ENCODE measurements at places on chromosomes 5 and 9. TPM values are rescaled to one million over a fixed set of nuclear protein-coding genes. Genes with fewer than 3 reads are reported as not detected.

The AMBP gene
- total RNA-seq = not detected

The CCDC192 gene
- not detected for total RNA-seq

The KCNIP1 gene
- total RNA-seq = not detected

DNA sequence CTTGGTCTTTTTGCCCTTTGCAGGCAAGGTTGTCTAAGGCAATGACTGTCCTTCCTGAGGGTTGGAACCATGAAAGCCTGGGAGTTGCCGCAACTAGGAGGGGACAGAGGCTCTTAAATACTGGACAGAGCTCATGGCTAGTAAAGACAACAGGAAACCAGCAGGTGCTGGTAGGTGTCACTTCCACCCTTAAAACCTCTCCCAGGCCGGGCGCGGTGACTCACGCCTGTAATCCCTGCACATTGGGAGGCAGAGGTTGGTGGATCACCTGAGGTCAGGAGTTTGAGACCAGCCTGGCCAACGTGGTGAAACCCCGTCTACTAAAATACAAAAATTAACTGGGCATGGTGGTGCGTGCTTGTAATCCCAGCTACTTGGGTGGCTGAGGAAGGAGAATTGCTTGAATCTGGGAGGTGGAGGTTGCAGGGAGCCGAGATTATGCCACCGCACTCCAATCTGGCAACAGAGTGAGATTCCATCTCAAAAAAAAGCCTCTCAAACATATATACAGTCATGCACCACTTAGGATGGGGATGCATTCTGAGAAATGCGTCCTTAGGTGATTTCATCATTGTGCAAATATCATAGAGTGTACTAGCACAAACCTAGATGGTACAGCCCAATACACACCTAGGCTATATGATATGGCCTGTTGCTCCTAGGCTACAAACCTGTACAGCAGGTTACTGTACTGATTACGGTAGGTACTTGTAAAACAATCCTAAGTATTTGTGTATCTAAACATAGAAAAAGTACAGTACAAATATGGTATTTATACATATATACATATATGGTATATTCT is 102.7 kb downstream of the HSPA4 start:
- DNase-seq = no peak

DNA sequence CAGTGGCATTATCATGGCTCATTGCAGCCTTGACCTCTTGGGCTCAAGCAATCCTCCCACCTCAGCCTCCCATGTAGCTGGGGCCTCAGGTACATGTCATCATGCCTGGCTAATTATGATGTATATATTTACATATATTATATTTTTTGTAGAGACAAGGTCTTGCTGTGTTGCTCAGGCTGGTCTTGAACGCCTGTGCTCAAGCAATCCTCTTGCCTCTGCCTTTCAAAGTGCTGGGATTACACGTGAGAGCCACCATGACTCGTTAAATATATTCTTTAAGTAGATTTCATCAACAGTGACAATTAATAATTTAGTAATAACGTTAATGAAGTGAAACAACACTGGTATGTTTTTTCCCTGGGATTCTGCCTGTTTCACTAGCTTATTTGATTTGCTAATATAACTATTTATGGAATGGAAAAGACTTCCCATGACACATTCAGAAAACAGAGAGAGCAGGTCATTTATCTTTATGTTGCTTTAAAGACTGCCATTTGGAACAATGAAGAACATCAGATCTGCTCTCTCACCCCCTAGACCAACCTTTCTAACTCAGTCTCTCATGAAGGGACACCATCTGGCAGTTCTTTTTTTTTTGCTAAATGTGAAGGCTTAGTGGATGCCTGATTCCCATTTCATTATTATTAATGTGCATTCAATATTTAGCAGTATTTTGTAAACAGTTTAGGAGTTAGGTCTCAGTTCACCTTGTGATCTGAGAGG is 295.6 kb downstream of the KIF4B start:
- no peak for DNase-seq

DNA sequence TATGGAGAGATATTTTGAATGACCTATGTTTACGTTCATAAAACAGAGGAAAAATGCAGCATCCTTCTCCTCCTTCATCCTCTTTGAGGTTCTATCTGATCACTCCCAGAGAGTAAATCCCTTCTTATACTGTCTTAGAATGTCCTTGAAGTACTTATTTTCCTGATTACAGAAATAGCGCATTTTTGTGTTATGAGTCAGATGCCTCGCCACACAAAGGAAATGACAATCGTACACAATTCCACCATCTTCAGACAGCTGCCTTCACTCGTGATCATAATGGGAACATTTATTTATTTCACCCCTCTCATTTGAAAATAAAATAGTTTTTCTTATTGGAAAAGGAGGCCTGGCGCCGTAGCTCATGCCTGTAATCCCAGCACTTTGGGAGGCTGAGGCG is 2.4 kb upstream of the GLT6D1 start:
- peak; percentile 56 for DNase-seq

GRCh38 chr9:16884373-16884772 is 13.9 kb upstream of the BNC2 start:
- no peak for DNase-seq

GRCh38 chr5:56632939-56633338 is 182.4 kb upstream of the MAP3K1 start:
- no peak for DNase-seq

- no peak for DNase-seq
Observed at GRCh38 chr5:156971848-156972525, 9.0 kb upstream of the TIMD4 start.

DNA sequence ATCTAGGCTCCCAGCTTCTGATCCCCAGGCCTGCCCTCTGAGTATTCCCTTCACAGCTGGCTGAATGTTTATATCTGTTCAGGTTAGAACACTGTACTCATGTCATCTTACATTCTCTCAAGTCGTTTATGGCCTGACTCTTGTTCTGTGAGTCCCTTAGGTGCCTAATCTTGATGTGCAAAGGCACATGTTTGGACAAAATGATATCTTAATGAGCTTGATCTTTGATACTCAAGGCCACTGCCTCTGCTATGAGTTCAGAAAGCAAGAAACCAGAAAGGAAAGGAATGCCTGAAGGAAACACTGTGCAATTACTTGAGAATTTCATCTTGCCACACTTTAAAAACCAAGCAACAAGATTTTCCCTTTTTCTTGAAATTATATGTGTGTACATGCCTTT is 391.8 kb upstream of the ZNF608 start:
- DNase-seq = no peak

DNA sequence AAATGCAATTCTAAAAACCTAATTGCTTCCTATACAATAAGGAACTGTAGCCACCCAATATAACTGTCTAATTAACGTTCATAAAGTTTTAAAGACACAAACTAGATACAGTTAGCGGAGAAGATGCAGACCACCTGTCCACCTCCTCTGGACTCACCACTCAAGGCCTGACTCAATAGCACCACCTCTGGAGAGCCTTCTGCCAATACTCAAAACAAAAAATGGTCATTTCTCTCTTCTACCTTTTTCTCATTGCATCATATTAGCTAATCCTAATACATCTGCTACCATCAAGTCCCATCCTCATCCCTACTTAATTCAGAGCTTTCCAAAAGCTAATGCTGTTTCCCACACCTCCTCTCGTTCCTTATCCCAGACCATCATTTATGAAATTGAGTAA is 159.9 kb downstream of the MLLT3 start:
- no peak for DNase-seq

Data from fibroblast of villous mesenchyme (primary cell).